ENCODE measurements at places on chromosomes 7 and 10.

- no peak for DNase-seq
Measured at GRCh38 chr10:98430427-98430826, 15.4 kb upstream of the PYROXD2 start.

DNA sequence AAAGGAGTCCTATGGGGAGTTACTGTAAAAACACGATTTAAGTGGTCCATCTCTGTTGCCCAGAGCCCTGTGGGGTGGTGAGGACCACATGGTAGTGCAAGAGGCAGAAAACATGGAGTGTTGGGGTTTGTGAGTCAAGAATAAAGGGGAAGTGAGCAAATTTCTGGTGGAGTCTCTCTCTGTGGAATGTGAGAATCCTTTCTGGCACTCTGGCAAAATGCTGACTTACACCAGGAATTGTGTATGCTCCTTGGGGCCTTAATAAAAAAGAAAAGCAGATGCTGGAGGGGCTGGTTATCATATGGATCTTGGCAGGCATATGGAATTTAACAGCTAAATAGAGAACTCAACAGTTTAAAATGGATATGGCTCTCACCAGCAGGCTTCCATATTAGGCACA is 486.0 kb downstream of the TNS3 start:
- DNase-seq: no peak

DNA sequence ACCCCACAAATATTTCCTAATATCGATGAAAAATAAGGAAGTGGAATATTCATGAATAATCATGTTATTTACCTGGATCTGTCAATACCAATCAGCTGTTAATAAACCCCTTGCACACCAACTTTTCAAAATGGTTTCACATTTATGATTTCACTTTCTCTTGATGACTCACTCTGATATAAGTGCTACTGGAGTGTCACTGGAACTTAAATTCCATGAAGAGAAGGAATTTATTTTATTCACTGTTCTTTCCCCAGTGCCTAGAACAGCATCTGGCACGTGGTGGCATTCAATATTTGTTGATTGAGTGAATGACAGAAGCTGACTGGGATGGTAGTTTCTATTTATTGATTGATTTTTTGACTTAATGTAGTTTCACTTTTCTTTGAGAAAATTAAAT is 3.5 kb upstream of the ENO4 start:
- DNase-seq: no peak

GRCh38 chr10:78044699-78045098 is 11.0 kb downstream of the RPS24 start:
- no peak for DNase-seq

- no peak for DNase-seq
Measured at GRCh38 chr10:118213436-118213835, 128.7 kb downstream of the FAM204A start.

DNA sequence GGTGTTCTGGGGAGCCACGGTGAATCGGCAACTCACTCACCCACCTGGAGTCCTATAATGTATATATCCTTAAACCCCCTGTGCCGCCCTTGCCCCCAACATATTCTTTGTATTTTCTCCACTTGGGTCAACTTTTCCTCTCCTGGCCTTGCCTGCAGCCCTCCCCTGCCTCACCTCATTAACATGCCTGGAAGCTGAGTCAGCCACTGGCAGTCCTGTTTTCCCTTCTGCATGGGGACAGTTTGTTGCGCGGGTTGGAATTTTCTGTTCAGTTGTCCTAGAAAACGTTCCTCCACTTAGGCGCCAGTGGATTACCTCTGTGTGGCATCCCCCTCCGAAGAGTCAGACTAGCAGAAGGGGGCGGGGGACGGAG is 97.4 kb downstream of the C10orf105 start:
- DNase-seq: no peak

- no peak for DNase-seq
Measured at GRCh38 chr10:92328993-92329392, 38.0 kb downstream of the MARCHF5 start.

DNA sequence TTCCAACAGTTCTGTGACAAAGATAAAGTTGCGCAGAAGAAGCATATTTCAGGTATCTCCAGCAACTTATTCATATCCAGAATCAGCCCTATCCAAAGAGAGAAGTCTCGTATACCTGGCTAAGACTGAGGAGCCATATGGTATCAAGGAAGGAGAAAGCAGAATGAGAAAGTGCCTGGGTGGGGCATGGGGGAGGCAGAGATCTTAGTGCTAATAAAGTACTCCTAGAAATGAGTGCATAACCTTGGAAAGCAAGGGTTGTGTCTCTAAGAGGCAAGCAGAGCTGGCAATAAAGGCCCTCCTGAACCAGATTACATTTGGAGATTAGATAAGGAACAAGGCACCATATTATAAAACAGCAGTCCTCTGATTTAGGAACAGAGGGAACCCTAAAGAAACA is 12.7 kb downstream of the TASOR2 start:
- no peak for DNase-seq

GRCh38 chr7:27185013-27185853 is at the start of gene HOXA11:
Gene HOXA11, minus strand, starts transcription at chr7:27185232. Its CDS starts 88 bp downstream, at chr7:27185144.
- no peak for DNase-seq

DNA sequence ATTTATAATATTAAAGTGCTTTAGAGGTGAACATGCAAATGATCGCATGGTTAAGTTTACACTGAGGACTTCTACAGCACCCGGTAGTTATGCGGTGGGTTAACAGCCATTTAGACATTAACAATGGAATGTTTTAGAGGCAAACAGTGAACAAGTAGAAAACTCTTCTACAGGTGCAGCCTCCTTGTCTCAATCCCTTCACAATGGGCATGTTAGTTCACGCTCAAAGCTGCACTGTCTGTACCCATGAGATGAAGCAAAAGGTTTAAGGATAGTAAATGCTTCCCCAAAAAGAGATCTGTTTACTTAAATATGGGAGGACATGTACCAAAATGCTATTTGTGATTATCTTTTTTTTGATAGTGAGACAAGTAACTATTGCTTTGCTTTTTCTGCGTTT is 25.1 kb downstream of the PUS7 start:
- no peak for DNase-seq

- no peak for DNase-seq
Measured at GRCh38 chr7:100583132-100584053, 2.5 kb downstream of the LRCH4 start.

DNA sequence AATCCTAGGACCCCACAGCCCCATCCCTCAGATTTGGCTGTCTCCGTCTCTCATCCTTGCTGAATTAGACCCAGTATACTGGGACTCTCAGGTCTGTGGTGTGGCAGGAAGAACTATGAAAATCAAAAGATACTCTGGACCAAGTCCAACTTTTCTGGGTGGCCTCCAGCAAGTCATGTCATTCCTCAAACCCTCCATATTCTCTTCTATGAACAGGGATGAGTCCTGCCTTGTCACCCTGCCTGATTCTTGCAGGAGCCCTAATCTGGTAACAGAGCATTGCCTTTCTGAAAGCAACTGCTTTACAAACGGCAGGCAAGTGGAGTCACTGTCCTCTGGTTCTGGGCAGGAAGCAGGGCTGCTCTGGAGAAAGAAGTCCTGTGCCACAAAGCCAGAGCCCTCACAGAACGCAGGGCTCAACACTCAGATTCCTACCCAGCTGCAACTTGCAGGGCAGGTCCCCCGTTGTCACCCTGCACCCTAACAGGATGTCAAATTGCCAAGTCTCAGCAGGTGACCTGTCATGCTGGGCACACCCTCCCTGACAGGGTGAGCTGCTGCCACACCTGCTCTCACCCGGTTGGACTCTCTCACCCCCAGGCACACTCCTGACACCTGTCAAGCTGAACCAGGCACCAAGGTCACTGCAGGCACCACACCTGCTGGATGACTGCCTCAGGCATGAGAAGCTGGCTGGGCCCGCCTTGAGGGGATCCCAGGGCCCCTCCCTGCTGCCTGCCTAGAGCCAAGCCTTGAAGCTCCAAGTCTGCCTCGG is 227.7 kb downstream of the KCNMA1 start:
- DNase-seq: peak; percentile 85

GRCh38 chr10:35413985-35414861 is 77.9 kb downstream of the CCNY start:
- DNase-seq: no peak

GRCh38 chr10:366186-366585 is 230.9 kb downstream of the ZMYND11 start:
- DNase-seq: no peak

GRCh38 chr10:88989824-88990383 is 694 bp upstream of the FAS start:
- no peak for DNase-seq

DNA sequence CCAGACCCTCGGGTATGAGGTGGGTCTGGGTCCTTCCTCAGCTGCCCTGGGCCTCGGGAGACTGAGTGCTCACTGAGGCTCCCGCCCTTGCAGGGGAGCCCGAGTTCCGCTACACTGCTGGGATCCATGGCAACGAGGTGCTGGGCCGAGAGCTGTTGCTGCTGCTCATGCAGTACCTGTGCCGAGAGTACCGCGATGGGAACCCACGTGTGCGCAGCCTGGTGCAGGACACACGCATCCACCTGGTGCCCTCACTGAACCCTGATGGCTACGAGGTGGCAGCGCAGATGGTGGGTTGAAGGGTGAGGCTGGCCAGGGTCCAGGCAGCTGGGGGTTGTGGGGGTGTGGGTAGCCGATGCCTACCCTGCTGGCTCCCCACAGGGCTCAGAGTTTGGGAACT is 7.6 kb downstream of the AEBP1 start:
- no peak for DNase-seq

DNA sequence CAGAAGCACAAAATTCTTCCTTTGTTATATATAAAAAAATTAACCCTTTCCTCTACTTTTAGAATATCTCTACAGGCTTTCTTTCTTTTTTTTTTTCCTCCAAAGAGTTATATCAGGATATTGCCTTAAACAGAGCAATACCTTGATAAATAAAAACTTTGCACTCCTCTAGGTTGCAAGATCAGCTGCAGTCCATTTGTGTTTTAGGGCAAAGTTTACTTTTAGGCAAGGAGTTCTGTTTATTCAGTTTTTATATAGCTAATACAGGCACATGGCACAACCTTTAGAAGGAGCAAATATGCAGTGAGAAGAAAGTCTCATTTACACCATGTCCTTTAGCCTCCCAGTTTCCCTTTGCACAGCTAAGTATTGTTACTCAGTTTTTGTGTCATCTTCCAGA is 10.3 kb downstream of the LRMDA start:
- DNase-seq: no peak

- DNase-seq: no peak
Measured at GRCh38 chr10:60977161-60978122, 33.5 kb upstream of the RHOBTB1 start.

GRCh38 chr7:73736885-73737284 is 1.7 kb downstream of the ABHD11 start:
- DNase-seq: no peak

- no peak for DNase-seq
Measured at GRCh38 chr10:51767103-51767763, 67.8 kb upstream of the CSTF2T start.

- DNase-seq: no peak
Measured at GRCh38 chr7:66597461-66597860, 31.2 kb upstream of the KCTD7 start.

GRCh38 chr10:103501186-103501585 is 7.7 kb downstream of the NEURL1 start:
- no peak for DNase-seq

DNA sequence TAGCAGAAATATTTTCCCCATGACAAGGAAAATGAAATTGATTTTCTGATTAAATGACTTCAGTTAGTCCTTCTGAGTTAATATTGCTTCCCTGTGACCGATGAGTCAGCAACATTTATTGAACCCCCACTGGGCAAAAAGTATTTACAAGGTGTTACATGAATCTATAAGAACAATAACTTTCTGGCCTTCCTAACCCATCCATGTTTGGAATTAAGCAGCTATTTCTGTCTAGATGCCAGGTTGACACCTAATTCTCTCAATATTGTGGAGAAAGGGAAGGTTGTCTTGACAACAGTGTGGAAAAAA is 112.9 kb upstream of the JAZF1 start:
- no peak for DNase-seq

DNA sequence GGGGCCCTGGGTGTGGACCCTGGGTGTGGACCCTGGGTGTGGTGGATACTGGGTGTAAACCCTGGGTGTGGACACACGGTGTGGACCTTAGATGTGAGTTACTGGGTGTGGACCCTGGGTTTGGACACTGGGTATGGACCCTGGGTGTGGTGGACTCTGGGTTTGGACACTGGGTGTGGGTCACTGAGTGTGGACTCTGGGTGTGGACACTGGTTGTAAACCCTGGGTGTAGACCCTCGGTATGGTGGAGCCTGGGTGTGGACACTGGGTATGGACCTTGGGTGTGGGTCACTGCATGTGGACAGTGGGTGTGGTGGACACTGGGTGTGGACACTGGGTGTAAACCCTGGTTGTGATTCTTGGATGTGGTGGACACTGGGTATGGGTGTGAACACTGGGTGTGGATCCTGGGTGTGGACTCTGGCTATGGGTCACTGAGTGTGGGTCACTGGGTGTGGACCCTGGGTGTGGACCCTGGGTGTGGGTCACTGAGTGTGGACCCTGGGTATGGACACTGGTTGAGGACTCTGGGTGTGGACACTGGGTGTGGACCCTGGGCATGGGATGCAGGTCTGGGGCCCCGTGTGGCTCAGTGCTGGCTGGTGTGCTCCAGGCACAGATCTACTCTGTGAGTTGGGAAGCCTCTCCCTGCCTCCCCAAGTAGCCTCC is 356.2 kb downstream of the GLRX3 start:
- no peak for DNase-seq

DNA sequence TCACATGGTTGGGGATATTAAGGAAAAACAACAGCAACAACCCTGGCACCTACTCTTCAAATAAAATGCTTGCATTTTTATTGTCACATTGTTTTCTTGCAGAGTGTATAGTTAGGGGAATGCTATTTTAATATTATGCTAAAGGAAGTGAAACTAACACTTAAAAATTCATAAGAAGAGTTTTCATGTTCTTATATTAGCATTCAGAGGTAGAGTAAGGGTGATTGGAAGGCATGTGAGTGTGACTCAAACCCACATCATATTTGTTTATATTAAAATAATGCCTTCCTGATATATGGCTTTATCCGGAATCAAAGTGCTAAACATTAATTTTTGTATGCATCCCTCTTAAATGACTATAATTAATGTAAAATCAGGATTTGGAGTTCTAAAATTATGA is 59.8 kb upstream of the TES start:
- DNase-seq: no peak

GRCh38 chr10:99975106-99975829 is 34.5 kb downstream of the DNMBP start:
- DNase-seq: no peak

GRCh38 chr7:29499932-29500331 is 63.7 kb upstream of the PRR15 start:
- no peak for DNase-seq

- no peak for DNase-seq
Measured at GRCh38 chr7:39582536-39582935, 16.3 kb downstream of the YAE1 start.

GRCh38 chr10:70232859-70233108 is 445 bp downstream of the PPA1 start:
- no peak for DNase-seq

DNA sequence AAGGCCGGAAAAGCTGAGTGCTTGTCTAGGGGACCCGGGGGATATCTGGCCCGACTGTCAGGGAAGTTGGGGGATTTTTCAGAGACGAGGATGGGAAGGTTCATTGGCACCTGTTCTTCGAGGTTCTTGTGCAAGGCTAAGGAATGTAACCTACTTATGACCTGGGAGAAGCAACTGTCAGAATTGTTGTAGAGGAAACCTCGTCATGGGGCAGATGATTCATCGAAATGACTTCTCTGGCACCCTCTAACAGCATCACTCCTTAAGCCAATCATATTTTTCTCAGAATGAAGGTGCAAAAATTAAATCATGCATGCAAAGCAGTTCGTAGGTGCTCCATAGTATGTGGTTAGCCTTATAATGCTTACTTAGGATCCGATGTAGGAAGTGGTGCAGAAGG is 58.6 kb downstream of the PLXDC2 start:
- DNase-seq: no peak

Data from NCI-H1105 treated with DMSO at 0.1 percent for 48 hours (cell line).